ENCODE measurements at places on chromosomes 2 and 18. TPM values are rescaled to one million over a fixed set of nuclear protein-coding genes. Genes with fewer than 3 reads are reported as not detected.

- DNase-seq, result no peak
Measured at GRCh38 chr2:106068451-106068850, 125.7 kb downstream of the UXS1 start.

DNA sequence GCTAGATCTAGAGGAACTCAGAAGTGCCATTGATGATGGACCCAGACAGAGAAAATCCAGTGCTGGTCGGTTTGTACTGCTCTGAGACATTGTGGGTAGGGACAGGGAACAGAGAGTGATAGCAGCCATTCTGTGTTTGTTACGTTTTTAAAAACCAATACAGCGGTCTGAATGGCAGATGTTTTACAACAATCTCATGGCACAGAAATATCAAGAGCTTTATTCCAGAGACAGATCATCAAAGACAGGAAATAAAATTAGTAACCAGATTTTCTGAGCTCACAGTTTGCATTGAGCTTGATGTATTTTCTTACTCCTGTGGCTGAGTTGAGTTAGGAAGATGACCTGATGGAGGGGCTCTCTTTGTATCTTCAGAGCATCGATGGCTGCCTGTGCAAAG lies 114.9 kb upstream of the BCL2L11 start:
- DNase-seq, result no peak

- DNase-seq, result no peak
Measured at GRCh38 chr2:188159484-188159883, 132.2 kb upstream of the GULP1 start.

- DNase-seq, result no peak
Measured at GRCh38 chr18:12032786-12033642, 51.7 kb downstream of the IMPA2 start.

DNA sequence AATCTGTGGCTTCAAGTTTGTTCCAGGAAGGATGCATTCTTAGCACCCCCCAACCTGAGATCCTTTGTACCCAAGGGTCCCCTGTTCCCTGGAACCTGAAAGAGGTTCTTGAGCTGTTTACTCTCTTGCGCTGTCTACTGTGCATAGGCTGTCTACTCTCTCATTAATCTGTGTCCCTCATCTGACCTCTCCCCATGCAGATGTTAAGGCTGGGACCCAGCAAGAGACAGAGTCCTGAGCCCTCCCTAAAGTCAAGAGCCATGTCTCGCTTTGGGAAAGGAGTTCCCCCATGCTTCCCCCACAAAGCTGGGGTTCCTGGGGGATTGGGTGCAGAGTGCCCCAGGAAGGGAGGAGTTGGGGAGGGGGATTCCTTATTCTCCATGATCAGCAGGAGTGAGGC lies 312.9 kb downstream of the CYP26B1 start:
- DNase-seq, result no peak

DNA sequence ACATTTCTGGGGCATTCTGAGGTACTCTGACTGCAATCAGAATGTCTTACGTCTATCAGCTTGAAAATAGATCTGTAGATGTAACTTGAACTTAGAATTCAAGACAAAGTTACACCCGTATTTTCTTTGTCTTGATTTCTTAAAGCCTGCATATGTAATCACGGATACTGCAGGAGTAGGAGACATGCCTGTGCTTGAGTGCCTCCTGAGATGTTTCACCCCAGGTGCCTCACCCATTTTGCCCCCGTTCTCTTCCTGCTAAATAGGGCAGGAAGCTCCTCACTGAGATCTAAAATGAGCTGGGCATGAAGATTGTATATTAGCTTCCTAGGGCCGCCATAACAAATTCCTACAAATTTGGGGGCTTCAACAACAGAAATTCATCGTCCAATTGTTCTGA lies 131.9 kb downstream of the RDH14 start:
- no peak for DNase-seq

GRCh38 chr2:156673981-156674380 lies 237.8 kb downstream of the GPD2 start:
- DNase-seq, result no peak

- no peak for DNase-seq
Measured at GRCh38 chr2:133641942-133642725, 73.9 kb upstream of the NCKAP5 start.

DNA sequence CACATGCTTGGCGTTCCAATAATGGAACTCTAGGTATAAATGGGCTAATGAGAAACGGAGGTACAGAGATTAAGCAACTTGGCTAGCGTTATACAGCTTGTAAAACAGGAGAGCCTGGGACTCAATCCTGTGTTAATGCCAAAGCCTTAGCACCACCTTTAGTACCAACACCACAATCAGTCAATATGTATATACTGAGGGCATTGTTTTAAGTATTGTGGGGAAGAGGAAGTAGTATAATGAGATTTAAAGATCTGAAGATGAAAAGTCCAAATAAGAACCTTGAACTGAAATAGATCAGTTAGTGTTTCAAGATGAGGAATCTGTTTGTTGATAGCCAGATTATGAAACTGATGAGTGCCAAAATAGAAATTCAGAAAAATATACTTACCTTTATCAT lies 8.1 kb downstream of the MARS2 start:
- no peak for DNase-seq

GRCh38 chr2:128375454-128375853 lies 56.8 kb upstream of the HS6ST1 start:
- no peak for DNase-seq

- no peak for DNase-seq
Measured at GRCh38 chr2:63486861-63487290, 101.4 kb downstream of the WDPCP start.

GRCh38 chr2:69977906-69978482 lies 16.6 kb upstream of the ASPRV1 start:
- no peak for DNase-seq

DNA sequence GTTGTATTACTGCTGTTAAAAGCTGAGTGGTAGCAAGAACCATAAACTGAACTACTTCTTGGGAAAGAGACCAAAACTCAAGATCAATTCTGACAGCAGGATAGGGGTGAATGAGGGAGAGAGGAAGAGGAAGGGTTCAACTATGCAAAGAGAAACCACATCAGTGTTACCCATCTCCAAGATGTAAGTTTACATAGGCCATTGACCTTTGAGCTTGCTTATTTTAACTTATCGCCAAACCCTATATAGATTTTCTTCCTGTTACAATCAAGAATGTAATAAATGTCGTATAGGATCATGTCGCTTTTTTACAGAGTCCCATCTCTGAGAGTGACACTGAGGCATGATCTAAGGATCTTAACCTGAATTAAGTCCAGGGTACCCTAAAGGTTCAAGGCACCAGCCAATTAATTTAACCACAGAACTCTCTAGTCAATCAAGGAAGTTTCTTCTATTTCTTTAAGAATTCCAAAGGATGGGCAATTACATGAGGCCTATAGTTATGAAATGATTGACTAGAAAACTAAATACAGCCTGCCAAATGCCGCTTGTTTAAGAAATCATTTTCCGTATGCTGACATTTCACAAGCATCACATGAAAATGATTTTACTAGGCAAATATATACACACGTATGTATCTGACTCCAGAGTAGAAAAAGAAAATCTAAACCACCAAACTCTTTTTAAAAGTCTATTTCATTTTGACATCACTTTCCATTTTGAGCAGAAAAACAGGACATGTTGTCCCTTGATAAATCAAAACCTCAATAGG lies 11.8 kb downstream of the RND3 start:
- no peak for DNase-seq

- no peak for DNase-seq
Measured at GRCh38 chr18:3857544-3857943, 407.6 kb downstream of the TGIF1 start.

DNA sequence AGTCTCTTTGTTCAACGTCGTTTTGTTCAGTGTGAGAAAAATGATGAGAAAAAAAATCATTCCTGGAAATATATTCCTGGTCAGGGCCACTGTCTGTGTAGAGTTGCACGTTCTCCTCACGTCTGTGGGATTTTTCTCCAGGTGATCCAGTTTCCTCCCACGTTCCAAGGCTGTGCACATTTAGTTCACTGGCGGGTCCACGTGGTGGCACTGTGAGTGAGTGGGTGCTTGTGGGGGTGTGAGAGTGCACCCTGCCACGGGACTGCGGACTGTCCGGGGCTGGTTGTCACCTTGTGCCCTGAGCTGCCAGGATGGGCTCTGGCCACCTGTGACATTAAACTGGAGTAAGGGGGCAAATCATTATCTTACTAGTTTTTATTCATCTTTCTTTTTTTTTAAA lies 30.3 kb upstream of the ACYP2 start:
- no peak for DNase-seq

- DNase-seq, result no peak
Measured at GRCh38 chr2:54723996-54724559, 616 bp downstream of the EML6 start.

DNA sequence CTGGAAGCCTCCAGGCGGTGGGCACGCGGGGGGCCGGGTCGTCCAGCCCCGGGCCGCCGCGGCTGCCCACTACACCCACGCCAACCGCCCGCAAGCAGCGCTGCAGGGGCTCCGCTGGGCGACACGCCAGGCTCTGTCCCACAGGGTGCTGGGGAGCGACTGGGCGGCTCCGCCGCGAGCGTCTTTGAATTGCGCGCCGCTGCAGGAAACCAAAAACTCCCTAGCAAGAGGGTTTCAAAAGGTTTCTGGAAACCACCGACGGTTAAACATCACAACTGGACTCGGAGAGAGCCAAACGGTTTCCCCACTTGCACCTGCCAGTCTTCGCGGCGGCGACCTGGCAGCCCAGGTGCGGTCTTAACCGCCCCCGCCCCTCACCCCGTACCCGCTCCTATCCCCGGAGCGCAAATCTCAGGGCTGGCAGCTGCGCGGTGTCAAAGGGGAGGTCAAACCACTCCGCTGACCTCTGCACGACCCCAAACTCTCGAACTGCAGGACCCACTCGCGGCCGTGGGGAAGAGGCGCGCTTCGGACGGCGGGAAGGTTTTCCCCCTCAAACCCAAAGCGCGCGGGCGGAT lies 1.0 kb downstream of the CXCR4 start:
- DNase-seq, result no peak

DNA sequence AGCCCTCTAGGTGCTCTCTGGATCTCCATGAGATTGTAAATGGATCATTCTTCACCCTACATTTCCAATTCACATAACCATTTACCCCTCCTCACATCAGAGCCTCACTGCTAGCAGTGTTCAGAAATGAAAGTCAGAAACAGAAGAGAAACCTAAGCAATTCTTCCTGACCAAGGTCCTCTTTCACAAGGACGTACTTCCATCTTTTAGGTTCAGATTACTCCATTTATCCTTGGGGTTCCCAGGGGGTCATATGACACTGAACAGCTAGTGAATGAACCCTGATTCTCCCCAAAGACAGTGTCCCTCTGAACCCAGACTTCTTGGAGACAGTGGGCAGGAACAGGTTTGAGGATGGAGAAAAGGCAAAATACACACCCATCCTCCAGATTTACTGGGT lies 12.9 kb upstream of the MARCO start:
- no peak for DNase-seq

DNA sequence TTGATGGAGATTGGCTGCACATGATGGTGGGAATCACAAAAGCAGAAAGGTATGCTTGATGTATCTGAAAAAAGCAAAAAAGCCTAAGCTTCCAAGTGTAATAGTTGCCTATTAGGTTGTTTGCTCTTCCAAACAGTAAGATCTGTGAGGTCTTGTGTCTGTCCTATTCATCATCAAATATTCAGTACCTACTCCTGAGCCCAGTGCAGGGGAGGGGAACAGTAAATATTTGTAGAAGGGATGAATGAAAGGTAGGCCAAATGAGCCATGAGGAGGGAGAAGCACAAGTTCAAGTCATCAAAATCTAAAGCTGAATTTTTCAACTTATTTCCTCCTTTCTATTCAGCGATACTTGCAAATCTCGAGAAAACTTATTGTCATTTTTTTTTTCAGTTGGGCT lies 153.2 kb upstream of the ETAA1 start:
- DNase-seq, result no peak

DNA sequence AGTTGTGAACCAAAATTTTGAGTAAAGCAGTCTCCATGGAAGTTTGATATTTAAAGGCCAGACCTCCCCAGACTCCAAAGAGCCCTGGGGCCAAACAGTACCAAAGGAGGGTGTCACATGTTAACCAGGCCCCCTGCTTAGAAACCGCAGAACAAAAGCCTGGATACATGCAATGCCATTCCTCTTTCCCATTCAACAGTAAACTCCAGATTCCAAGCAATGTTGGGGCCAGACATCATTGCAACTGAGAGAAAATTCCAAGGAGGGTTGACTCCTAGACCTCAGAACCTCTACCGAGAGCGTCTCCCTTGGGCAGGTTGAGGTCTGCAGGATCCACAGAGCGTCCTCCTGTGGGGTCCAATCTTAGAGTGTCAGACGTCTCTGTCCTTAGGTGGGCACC lies 404.4 kb upstream of the SYT4 start:
- DNase-seq, result no peak

DNA sequence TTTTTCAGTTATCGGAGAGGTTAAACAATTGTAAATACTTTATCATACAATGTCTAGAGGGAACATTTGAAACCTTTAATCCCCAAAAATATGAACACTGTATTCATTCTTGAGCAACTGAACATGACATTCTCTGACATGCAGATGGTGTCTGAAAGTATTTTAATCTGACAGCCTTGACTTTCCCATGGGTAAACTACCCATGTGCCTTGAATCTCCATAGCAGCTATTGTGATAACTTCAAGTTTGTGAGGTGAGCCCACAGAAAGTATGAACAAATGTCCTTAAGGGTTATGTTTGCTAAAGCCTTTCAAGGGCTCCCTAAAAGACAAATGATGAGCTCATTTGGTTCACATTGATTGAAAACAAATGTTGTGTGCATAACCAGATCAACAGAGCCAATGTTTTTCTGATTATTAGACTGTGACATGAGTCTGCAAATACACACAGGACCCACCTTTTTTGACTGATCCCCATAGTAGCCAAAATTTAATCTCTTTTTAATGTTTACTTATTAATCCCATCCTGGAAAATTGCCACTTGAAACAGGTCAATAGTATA lies 1326.0 kb downstream of the LRP1B start:
- DNase-seq, result no peak

DNA sequence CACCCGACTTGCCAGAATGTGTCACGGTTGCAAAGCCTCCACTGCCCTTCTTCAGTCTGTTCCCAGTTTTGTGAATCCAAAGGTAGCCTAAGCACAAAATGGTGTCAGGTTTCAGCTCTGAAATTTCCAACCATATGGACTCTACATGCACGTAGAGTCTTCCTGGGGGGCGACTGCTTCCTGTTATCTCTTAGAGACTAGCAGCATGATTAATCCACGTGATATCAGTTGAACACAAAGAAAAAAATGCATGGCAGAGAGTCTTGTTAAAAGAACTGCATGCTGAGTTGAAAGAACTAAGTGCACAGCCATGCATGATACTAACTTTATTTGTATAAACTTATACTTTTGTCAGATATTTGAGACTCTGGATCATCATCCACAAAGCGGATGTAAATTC lies 404.4 kb downstream of the SOCS6 start:
- DNase-seq, result no peak

The ENOSF1 gene
- 70.8 TPM for total RNA-seq

The TCF7L1 gene
- 57.2 TPM for total RNA-seq

The LYG1 gene
- total RNA-seq, result 3.3 TPM

The WIPF1 gene
- total RNA-seq, result 17.3 TPM

The PRSS56 gene
- not detected for total RNA-seq

The IL1F10 gene
- total RNA-seq, result not detected

The TUBB8B gene
- 0.93 TPM for total RNA-seq

The SLC16A14 gene
- total RNA-seq, result 2.4 TPM

The TMEM17 gene
- total RNA-seq, result 5.9 TPM

The FZD7 gene
- 74.4 TPM for total RNA-seq
